Stomach (tissue), 19 donors: ENCODE measurements at places on chromosomes 11 and 22. TPM values are rescaled to one million over a fixed set of nuclear protein-coding genes. Genes with fewer than 3 reads are reported as not detected.

DNA sequence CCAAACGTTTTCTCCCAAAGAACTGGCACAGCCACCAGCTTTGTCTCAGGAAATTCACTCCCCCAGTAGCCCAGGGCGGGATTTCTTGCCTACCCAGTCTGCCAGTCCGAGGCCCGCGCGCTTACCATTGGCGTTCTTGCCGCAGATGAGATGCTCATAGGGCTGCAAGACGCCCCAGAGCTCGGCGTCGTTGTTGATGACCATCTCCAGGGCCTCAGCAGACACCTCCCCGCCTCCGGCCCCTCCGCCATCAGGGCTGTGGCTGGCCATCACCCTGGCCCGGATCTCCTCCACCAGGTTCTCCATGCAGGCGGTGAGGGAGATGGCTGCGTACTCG lies 1.3 kb downstream of the ABTB2 start:
- H3K27ac ChIP-seq = no peak overlapping the region
- no peaks in the 10 kb centered on the region for H3K36me3 ChIP-seq
- DNase-seq = peak; percentile 59
- peaks cover 37% of the 10 kb centered on the region for H3K27me3 ChIP-seq

GRCh38 chr11:57213342-57214097 lies 23.5 kb downstream of the APLNR start:
- no peaks in the 10 kb centered on the region for H3K36me3 ChIP-seq
- no peaks in the 10 kb centered on the region for H3K27me3 ChIP-seq
- H3K4me1 ChIP-seq = peaks cover 14% of the 10 kb centered on the region
- H3K27ac ChIP-seq = peak overlapping the region; percentile 54
- DNase-seq = no peak
- H3K4me3 ChIP-seq = no peak overlapping the region

DNA sequence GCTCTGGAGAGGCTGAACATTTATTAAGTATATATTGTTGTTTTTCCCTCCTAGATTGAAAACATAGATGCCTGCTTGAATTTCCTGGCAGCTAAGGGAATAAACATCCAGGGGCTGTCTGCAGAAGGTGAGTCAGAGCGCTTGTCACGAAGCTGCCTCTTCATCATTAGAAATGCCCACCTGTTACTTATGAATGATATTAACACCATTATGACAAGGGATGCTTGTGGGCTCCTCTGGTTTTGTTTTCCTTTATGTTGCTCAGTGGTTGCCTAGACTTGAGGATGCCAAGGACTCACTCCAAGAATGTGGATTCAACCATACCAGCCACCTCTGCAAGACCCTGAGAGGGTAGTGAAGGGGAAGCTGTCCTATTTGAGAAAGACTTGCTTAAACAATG lies 156.2 kb downstream of the NAV2 start:
- no peaks in the 10 kb centered on the region for H3K27me3 ChIP-seq
- peaks cover 47% of the 10 kb centered on the region for H3K4me1 ChIP-seq
- H3K36me3 ChIP-seq = no peaks in the 10 kb centered on the region
- H3K27ac ChIP-seq = no peak overlapping the region
- DNase-seq = no peak
- no peak overlapping the region for H3K4me3 ChIP-seq

DNA sequence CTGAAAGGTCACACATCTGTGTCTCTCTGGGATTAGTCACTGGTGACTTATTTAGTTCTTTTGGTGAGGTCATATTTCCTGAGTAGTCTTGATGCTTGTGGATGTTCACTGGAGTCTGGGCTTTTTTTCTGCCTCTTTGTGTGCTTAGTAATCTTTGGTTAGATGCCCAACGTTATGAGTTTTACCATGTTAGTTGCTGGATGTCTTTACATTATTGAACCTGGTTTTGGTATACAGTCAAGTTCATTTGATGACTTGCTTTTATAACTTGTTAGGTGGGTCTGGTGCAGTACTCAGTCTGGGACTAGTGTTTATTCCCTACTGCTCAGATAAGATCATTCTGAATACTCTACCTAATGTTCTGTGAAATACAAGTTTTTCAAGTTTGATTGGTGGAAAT lies 26.2 kb upstream of the SLC37A2 start:
- peaks cover 7% of the 10 kb centered on the region for H3K36me3 ChIP-seq
- no peak for DNase-seq
- H3K27ac ChIP-seq = no peak overlapping the region
- H3K27me3 ChIP-seq = no peaks in the 10 kb centered on the region
- H3K4me3 ChIP-seq = no peak overlapping the region
- no peaks in the 10 kb centered on the region for H3K4me1 ChIP-seq

GRCh38 chr11:21775911-21776310 lies 417.0 kb upstream of the ANO5 start:
- no peak overlapping the region for H3K27ac ChIP-seq
- no peaks in the 10 kb centered on the region for H3K4me1 ChIP-seq
- no peak for DNase-seq
- no peaks in the 10 kb centered on the region for H3K36me3 ChIP-seq
- H3K4me3 ChIP-seq = no peak overlapping the region

GRCh38 chr22:38243007-38243765 lies 29.6 kb downstream of the TMEM184B start:
- peaks cover 47% of the 10 kb centered on the region for H3K36me3 ChIP-seq
- peak overlapping the region; percentile 73 for H3K27ac ChIP-seq
- H3K27me3 ChIP-seq = no peaks in the 10 kb centered on the region
- H3K4me3 ChIP-seq = no peak overlapping the region

DNA sequence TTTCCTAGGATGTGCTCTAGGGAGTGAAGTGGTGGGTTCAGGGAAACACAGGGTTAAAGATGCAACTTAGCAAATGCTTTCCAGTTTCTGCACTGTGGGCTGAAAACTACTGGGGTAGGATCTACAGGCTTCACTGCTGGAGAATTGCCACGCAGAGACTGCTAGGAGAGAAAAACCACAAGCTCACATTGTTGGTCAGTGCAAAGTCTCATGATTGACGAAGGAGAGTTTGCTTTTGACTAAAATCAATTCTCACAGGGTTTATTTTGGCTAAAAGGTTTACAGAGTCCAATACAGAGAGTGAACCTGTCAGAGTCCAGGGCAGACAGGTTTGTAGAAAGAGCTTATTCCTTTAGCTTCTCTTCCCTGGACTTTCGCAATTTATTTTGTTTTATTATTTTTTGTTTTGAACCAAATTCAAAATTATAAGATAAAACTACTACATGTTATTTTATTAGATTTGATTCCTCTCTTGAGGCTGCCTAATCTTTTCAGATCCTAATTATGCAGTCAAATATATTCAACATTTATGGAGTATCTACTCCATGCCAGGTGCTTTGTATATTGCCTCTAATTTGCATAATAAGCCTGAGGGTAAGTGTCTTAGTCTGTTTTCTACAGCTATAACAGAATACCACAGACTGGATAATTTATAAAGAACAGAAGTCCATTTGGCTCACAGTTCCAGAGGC lies 64.7 kb downstream of the MTNR1B start:
- H3K27me3 ChIP-seq = no peaks in the 10 kb centered on the region
- no peaks in the 10 kb centered on the region for H3K4me1 ChIP-seq
- no peak overlapping the region for H3K4me3 ChIP-seq
- H3K27ac ChIP-seq = no peak overlapping the region
- peak; percentile 42 for DNase-seq

DNA sequence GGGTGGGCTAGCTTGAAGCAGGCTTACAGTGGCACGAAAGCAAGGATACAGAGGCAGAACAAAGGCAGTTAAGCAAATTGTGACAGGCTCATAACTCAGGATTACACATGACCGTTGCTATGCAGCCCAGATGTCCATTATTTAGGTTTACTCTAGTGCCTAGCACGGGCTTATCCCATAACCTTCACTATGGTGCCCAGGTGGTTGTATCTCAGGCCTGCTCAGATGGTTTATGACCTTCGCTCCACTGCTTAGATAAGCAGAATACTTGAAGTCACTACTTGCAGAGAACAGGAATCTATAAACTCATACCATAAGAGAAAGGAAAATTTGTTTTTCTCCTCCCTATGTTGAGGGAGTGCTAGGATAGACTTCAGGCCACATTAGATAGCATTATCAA lies 9.0 kb downstream of the OR6M1 start:
- H3K4me3 ChIP-seq = no peak overlapping the region
- H3K27ac ChIP-seq = no peak overlapping the region
- no peaks in the 10 kb centered on the region for H3K4me1 ChIP-seq
- H3K27me3 ChIP-seq = no peaks in the 10 kb centered on the region

- H3K4me1 ChIP-seq = peaks cover 19% of the 10 kb centered on the region
- no peaks in the 10 kb centered on the region for H3K36me3 ChIP-seq
- H3K4me3 ChIP-seq = no peak overlapping the region
- no peaks in the 10 kb centered on the region for H3K27me3 ChIP-seq
These were observed 73.4 kb upstream of the CD44 start for GRCh38 chr11:35065566-35065965.

GRCh38 chr11:5291207-5291838 lies 10.4 kb downstream of the OR51B4 start:
- H3K27me3 ChIP-seq = no peaks in the 10 kb centered on the region
- H3K4me1 ChIP-seq = no peaks in the 10 kb centered on the region
- DNase-seq = no peak
- no peak overlapping the region for H3K4me3 ChIP-seq

GRCh38 chr11:58829786-58830185 lies 14.7 kb downstream of the GLYATL2 start:
- no peaks in the 10 kb centered on the region for H3K36me3 ChIP-seq
- no peaks in the 10 kb centered on the region for H3K27me3 ChIP-seq
- H3K27ac ChIP-seq = no peak overlapping the region
- H3K4me3 ChIP-seq = no peak overlapping the region

DNA sequence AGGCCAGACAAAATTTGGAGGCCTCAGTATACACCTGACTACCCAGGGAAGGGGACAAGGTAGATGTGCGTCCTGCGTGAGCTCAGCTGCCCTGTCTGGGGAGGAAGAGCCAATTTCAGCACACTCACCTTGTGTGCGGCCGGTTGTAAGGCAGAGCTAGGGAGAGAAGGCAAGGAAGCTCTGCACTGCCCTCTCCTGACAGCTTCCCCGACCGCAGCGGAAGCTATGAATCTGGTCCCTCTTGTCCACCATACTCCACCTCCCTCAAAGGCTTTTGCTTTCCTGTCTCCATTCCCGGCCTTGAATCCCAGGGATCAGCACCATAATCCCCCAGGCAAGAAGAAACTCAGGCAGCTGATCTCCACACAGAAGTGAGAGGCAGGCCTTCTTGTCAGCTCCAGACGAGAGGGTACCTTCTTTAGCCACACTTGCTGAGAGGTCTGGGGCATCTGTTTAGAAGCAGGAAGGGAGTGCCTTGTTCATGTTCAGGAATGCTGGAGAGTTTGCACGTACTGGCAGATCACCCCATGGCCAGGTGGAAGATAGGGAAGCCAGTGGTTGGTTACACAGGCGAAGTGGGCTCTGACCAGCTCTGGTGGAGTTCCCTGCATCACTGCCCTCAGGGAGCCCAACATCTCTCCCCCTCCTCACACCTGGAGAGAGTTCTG lies 62.5 kb downstream of the FEZ1 start:
- H3K27ac ChIP-seq = no peak overlapping the region
- H3K27me3 ChIP-seq = no peaks in the 10 kb centered on the region
- H3K4me1 ChIP-seq = no peaks in the 10 kb centered on the region

GRCh38 chr11:118715837-118716260 lies 36.4 kb upstream of the TREH start:
- DNase-seq = no peak
- H3K4me1 ChIP-seq = peaks cover 12% of the 10 kb centered on the region
- no peak overlapping the region for H3K4me3 ChIP-seq

DNA sequence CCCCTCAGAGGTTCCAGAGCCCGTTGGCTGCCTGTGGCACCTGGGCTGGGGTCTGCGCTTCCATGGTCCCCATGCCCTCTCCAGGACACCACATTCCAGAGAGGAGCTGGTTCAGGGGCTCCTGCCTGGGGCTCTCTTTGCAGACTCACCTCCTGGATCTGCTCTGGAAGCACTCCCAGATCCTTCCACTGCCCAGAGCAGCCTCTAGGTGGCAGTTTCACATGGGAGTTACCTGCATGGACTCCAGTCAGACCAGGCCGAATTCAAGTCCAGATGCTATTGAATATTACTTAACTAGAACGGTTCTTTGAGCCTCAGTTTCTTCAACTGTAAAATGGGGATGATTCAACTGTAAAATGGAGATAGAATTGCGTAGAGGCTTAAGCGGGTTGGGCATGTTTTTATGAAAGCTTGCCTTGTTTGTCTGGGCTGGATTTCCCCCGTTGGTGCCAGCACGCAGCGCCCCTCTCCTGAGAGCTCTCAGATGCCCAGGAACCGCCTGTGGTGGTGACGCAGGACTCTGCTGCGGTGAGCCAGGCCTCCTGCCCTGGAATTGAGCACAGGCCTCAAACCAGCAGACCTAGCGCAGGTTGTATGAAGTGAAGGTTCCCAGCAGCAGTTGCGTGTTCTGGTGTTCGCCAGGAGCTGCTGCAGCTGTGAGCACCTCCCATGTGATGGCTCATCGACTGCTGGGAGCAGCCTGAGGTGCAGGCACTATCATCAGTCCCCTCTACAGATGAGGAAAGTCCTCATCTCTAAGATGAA lies 44.2 kb downstream of the LMO1 start:
- no peaks in the 10 kb centered on the region for H3K36me3 ChIP-seq
- peak; percentile 64 for DNase-seq
- no peaks in the 10 kb centered on the region for H3K27me3 ChIP-seq
- no peaks in the 10 kb centered on the region for H3K4me1 ChIP-seq
- H3K27ac ChIP-seq = no peak overlapping the region

DNA sequence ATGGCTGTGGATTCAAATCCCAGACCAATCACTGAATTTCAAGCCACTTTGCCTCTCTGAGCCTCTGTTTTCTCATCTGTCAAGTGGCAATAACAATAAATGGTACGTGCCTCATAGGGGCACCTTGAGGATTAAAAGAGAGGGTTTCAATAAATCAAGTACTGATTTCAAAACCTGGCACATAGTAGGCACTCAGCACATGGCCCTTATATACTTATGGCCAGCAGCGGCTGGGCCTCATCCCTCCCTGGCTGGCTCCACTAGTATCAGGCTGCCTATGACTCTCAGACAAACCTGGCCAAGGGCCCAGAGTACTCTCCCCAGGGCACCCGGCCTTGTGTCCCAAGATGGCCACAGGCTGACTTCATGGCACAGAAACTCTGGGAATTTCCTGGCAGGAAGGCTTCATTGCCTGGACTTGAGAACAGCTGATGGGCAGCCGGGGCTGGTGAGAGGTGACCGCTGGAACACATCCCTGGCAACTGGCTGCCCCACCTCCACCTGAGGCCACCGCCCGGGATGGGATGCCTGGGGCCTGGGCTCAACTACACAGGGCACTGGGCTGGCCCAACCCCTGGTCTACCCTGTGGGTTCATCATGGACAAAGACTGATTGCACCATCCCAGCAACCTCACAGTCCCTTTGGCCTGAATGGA lies 3.4 kb downstream of the FADS3 start:
- H3K27ac ChIP-seq = peak overlapping the region; percentile 68
- no peaks in the 10 kb centered on the region for H3K36me3 ChIP-seq
- H3K4me1 ChIP-seq = peaks cover 15% of the 10 kb centered on the region
- no peaks in the 10 kb centered on the region for H3K27me3 ChIP-seq
- no peak overlapping the region for H3K4me3 ChIP-seq
- DNase-seq = peak; percentile 54

GRCh38 chr22:19509923-19510322 lies 14.3 kb downstream of the CLDN5 start:
- H3K36me3 ChIP-seq = no peaks in the 10 kb centered on the region
- H3K4me1 ChIP-seq = no peaks in the 10 kb centered on the region
- H3K27ac ChIP-seq = no peak overlapping the region
- no peak for DNase-seq
- no peaks in the 10 kb centered on the region for H3K27me3 ChIP-seq

SGSM1 gene
- 4.7 TPM for total RNA-seq

MARK2 gene
- total RNA-seq = 52.2 TPM

NXPE1 gene
- total RNA-seq = not detected

CALCA gene
- total RNA-seq = not detected

DAGLA gene
- under 0.01 TPM for total RNA-seq

ANGPTL5 gene
- total RNA-seq = not detected

DNAJB13 gene
- total RNA-seq = not detected

XBP1 gene
- total RNA-seq = 387 TPM

CRYBB1 gene
- not detected for total RNA-seq

SLC37A2 gene
- 5.3 TPM for total RNA-seq

APOC3 gene
- total RNA-seq = not detected

TMEM86A gene
- 4.2 TPM for total RNA-seq

DGCR2 gene
- 55.4 TPM for total RNA-seq
